ENCODE measurements at places on chromosomes 12 and 14.

DNA sequence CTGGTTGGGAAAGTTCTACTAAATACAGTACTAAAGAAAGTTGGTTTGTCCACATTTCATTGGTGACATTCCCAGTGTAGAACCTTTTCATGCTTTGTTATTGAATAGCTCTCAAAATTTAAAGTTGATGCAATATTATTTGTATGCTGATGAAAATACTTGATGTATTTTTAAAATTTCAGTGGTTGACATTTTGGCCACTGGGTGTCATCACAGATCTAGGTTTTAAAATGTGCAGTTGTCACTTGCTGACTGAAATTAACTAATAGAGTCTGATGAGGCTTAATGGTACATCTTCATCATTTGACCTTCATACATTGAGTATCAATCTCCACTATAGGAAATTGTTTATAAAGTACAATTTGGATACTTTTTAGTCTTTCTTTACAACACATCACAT lies 37.1 kb downstream of the CMAS start:
- peak; percentile 12 for DNase-seq

DNA sequence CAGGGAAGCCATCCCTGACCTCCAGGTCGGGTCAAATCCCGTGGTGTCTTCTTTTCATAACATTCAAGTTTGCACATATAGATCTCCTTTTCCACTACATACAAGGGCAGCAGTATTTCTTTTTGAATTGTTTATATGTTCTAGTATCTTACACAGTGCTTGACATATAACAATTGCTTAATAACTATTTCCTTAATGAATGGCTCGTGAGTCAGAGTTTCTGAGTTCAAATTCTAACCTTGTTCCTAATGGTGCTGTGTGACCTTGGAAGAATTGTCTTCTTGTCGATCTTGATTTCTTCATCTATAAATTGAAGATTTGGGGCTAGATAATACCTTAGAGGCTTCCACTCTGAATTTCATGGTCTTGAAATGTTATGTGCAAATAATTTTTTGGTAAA lies 57.2 kb upstream of the PELI2 start:
- DNase-seq: no peak

- DNase-seq: no peak
Observed at GRCh38 chr14:75215520-75215919, 39.1 kb upstream of the TMED10 start.

- no peak for DNase-seq
Observed at GRCh38 chr12:94706250-94706661, 55.9 kb upstream of the TMCC3 start.

DNA sequence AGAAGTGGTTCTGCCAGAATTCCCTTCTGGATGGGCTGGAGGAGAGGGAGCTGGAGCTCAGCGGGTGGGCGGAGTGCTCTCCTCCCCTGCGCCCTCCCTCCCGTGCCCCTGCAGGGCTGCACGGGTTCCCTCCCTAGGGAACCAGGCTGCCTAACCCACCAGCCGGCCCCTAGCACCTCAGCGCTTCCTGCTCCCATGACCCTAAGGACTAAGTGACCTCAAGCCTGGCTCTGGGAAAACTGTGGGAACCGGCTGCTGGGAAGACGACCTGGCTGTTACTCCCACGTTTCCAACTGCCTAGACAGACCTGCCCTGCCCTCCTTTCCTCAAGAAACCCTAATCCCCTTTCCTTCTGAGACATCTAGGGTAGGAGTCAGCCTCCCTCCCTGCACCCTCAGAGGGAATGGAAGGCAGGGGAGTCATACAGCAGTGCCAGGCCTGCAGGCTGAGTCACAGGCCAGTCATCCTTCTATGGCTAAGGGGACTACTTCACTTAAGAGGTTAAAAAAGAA lies 31.5 kb downstream of the SLC6A12 start:
- no peak for DNase-seq

DNA sequence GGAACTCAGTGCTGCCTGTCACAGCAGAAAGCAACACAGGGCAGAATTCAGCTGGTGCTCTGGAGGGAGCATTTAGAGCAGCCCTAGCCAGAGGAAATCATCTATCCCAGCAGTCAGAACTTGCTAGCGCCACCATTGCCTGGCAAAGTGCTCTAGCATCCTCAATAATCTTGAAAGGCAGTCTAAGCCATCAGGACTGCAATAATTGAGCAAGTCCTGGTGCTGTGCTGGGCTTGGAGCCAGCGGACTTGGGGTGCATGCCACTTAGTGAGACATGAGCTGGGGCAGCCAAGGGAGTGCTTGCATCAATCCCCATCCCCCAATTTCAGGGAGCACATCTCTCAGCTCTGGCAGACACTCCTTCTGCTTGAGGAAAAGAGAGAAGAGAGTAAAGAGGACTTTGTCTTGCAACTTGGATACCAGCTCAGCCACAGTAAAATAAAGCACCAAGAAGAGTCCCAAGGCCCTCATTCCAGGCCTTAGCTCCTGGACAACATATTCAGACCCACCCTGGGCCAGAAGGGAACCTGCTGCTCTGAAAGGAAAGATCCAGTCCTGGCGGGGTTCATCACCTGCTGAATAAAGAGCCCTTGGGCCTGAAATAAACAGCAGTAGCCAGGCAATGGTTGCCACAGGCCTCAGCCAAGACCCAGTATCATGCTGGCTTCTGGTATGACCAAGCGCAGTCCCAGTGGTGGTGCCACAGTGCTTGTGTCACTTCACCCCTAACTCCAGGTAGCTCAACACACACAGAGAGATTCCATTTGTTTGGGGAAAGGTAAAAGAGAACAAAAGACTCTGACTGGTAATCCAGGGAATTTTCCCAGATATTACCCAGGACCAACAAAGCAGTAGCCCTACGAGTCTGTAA lies 44.5 kb upstream of the ZDHHC17 start:
- DNase-seq: no peak

GRCh38 chr12:132703641-132704040 lies 7.0 kb upstream of the PGAM5 start:
- no peak for DNase-seq

- DNase-seq: no peak
Observed at GRCh38 chr12:27969624-27970400, 2.7 kb downstream of the PTHLH start.

GRCh38 chr12:121767525-121768016 lies 25.9 kb downstream of the RHOF start:
- DNase-seq: peak; percentile 98

GRCh38 chr12:104579718-104580495 lies 123.2 kb downstream of the CHST11 start:
- DNase-seq: no peak

DNA sequence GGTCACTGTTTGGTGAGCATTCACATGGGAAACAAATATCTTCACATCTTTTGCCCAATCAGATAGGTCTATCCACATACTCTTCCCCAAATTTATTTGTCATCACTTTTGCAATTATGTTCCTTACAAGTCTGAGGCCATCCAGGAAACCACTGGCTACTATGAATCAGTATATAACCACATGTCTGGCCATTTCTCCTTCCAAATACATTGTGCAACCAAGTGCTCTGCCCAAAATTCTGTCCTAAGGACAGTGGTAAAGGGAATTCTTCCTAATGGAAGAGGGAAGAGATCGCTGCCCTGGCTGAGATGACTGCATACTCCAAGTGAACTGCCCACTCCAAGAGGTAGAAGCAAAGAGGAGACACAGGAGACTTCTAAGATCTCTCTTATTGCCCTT lies 148.9 kb upstream of the MAX start:
- DNase-seq: no peak

- DNase-seq: no peak
Observed at GRCh38 chr14:49865431-49865859, 12.9 kb upstream of the NEMF start.

DNA sequence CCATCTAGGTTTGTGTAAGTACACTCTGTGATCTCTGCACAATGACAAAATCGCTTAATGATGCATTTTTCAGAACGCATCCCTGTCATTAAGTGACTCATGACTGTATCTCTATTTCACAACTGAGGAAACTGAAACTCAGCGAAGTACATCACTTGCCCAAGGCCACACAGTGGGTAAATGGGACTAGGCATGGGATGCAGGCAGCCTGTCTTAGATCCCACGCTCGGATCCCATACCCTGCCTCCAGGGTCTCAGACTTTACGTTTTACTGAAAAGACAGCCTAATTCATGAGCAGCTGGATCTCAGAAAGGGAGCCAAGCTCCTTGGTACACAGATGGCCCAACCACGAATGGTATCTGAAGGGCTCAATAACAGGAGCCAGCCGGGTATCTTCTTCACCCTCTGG lies 2.4 kb upstream of the MLEC start:
- DNase-seq: no peak

DNA sequence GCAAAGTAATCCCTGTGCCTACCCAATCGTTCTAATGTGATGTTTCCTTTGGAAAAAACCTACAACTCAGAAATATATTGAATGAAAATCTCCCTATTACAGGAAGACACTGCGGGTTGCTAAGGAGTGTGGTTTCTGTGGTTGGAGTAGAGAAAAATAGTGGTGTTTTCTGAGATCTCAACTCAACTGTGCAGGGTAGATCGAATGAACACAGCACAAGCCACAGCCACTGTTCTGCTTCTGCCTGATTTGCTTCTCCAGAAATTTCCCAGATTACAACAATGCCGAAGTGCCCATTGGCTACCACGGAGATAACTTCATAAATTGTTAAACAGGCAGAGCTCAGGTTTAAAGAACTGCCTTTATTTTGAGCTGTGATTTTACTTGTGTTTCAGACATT lies 480.4 kb downstream of the DIO2 start:
- no peak for DNase-seq

- DNase-seq: no peak
Observed at GRCh38 chr14:87079416-87079815, 913.6 kb downstream of the GALC start.

GRCh38 chr12:14948672-14949071 lies 10.3 kb upstream of the ERP27 start:
- DNase-seq: peak; percentile 27

- DNase-seq: no peak
Observed at GRCh38 chr12:130970165-130970907, 16.6 kb downstream of the ADGRD1 start.

- DNase-seq: peak; percentile 81
Observed at GRCh38 chr12:80056845-80057244, 42.5 kb upstream of the OTOGL start.

- DNase-seq: no peak
Observed at GRCh38 chr14:91963465-91963864, 16.0 kb upstream of the FBLN5 start.

DNA sequence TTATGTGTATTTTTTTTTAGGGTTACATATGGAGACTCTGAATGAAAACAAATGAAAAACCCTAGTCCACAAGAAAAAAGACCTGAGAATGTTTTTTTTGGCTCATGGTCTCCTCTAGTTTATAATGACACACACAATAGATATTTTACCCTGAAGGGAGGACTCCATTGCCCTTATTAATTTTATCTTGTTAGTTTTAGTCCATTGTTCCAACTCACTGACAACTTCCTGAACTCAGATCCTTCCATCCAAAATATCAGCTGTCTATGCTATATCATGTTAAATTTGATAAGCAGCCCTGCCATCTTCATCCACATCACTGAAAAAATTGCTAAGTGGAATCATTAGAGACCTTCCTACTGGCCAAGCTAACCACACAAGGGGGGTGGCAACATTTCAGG lies 232.1 kb downstream of the MON2 start:
- DNase-seq: no peak

- no peak for DNase-seq
Observed at GRCh38 chr12:76041406-76041805, 9.8 kb upstream of the PHLDA1 start.

DNA sequence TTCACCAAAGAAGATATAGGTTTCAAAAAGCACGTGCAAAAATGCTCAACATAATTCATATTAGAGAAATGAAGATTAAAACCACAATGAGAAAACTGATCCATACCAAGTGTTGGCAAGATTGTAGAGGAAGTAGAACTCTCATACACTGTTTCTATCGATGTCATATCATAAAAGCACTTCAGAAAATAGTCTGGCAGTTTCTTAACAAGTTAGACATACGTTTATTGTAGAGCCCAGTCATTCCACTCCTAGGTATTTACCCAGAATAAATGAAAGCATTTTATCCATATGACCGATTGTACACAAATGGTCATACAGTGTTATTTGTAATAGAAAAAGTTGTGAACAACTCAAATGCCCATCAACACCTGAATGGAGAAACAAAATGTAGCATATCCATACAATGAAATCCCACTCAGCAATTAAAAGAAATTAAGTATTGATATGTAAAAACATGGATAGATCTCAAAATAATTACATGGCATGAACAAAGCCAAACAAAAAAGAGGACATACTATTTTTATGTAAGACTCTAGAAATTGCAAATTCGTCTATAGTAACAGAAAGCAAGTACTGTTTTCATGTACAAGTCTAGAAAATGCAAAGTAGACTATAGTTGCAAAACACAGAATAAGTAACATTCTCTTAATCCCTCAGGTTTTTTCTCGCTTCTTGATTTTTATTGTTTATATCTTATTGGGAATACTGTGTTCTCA lies 41.0 kb downstream of the USP15 start:
- no peak for DNase-seq

- no peak for DNase-seq
Observed at GRCh38 chr12:16542586-16542985, 63.4 kb downstream of the LMO3 start.

GRCh38 chr14:90727082-90727481 lies 89.1 kb downstream of the TTC7B start:
- DNase-seq: no peak

DNA sequence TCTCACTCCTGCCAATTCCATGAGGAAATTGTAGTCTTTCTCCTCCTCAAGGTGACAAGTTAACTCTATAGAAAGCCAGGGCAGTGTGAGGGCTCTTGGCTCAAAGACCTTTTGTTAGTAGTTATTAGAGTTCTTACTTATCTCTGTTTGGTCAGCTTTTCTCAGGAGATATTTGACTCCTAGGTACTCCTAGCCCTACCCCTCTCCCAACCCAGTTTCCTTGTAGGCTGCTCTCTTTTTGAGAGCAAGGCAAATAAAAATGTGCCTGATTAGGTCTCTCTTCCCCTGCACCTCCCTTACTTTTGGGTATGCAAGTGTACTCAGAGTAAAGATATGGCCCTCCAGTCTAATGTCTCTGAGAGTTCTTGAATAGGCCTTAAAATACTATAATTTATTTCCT lies 23.8 kb downstream of the BTG1 start:
- DNase-seq: no peak

GRCh38 chr14:64946310-64947045 lies 3.9 kb upstream of the GPX2 start:
- no peak for DNase-seq

GRCh38 chr14:36513451-36514277 lies 6.4 kb downstream of the NKX2-1 start:
- no peak for DNase-seq
